GM12864 (cell line): ENCODE measurements at places on chromosomes 4 and X.
A peak's percentile ranks its signal among the peaks of the same experiment; 100 is the strongest.

GRCh38 chr4:8891646-8892555 is 20.3 kb upstream of the HMX1 start:
- no peak for DNase-seq

DNA sequence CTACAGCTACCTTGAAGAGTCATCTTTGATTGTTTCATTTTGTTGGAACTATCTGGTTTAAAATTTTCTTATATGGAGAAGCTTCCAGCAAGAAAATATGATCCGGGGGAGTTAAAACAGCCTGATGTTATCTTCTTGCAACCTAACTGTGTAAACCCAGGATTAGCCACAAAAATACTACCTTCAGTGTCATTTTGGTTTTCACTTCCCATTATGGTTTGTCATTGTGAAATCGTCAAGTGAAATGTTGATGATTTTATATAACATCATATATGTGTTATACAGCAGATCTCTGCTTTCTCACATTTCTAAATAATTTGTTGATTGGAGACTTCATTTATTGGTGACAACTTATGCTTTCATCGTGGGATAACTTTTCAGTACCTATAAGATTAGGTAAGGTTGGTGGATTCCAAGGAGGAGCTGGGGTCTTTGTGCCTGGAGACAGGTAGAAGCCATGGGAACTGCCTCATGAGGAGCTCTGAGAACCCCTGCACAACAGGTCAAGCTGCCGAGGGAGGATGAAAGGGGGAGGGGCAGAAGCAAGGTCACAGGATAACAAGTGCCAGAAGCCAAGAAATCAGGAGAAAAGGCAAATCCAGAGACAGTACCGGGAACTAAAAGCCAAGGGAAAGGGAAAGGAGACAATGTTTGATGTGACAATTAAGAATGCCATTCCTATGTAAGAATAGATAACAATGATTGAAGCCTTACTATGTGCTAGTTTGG is 7.2 kb downstream of the ARHGAP24 start:
- no peak for DNase-seq

DNA sequence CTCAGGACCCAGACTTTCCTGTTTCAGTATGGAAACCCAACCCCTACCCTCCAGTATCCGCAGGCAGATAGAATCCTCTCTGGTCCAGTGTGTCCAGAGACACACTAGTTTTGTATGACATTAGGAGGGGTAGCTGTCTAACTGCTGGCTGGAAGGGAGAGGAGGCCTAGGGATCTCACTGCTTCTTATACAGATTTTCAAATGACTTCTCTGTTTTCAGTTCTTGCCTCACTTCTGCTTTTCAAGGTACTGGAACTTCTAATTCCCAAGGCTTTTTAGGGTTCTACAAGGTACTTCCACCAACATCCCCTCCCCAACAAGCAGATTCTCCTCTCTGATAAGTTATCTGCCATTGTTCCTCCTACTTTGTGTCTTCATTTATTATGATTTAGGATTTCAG is 6.1 kb downstream of the SGCB start:
- DNase-seq = no peak

GRCh38 chr4:86376850-86377249 is 17.0 kb upstream of the MAPK10 start:
- no peak for DNase-seq

GRCh38 chr4:153765894-153766293 is 6.1 kb upstream of the RNF175 start:
- DNase-seq = no peak

GRCh38 chr4:22071749-22072148 is 123.2 kb upstream of the KCNIP4 start:
- DNase-seq = no peak

DNA sequence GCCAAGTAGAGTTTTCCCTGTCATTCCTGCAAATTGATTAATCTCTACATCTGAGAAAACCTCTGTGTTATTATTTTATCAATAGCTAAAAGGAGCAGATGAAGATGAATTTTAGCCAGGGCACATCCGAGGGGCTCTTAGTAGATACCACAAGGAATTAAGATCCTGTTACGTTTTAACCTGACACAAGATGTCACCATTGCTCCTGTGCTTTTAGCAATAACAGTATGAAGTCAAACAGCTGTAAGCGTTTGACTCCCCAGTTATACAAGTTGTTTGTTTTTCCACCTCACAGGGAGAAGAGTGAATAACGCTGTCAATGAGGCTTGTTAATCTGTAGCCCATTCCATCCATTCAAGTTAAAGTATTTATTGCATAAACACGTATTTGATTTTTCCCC is 76.0 kb upstream of the AP1S2 start:
- DNase-seq = peak; percentile 13

DNA sequence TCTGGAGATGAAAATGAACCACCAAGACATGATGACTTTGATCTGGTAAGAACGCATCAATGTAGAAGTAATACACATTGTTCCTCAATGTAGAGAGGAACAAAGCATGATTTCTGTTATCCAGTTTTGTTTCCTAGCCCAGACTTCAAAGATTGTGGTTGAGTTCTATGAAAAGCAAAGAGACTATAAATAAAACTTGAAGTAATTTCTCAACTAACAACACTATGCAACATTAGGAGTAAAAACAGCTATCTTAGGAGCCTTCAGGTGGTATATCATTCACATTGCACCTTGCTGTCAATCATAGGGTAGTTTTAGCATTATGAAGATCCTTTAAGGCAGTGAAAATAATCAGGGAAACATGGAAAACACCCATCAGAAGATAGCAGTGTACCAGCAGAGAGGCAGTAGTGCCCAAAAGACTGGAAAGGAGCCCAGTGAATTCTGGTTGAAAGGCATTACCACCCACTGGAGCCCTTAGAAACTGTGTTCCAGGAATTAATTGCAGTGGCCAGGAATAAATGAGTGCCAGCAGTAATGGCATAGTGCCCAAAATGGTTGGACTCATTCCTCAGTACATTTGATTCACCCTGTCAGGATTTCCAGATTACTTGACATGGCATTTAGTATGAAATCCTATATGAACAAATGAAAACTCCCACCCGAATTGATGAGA is 300.7 kb upstream of the CXXC4 start:
- DNase-seq = no peak

DNA sequence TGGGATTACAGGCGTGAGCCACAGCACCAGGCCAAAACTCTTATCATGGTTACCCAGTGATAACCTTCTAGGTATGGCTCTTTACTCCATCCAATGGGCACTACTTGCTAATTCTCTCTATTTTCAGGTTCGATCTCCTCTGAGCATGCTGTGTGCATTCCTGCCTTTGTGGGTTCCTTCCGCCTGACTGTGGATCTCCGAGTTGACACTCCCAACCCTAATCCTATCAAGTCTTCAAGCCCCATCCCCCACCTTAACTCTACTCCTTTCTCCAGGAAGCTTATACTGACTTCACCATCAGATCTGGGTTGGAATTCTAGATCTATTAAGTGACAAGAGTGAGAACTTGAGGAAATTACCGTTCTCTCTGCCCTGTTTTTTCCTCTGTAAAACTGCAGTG is 64.6 kb downstream of the ZAR1 start:
- no peak for DNase-seq

DNA sequence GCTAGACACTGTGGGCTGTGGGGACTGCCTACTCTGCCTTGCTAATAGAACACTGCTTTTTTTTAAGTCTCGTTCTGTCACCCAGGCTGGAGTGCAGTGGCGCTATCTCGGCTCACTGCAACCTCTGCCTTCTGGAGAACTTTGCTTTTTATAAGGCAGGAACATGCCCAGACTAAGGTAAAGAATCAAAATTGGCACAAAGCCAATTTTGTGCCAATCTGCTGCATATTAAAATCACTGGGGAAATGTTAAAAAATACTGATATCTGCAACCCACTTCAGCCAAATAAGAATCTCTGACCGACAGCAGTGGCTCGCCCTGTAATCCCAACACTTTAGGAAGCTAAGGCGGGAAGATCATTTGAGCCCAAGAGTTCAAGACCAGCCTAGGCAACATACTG is 36.5 kb upstream of the CEP135 start:
- DNase-seq = no peak

- no peak for DNase-seq
Measured at GRCh38 chr4:26912810-26913209, 52.2 kb downstream of the STIM2 start.

GRCh38 chr4:126338548-126338947 is 1023.8 kb downstream of the FAT4 start:
- DNase-seq = no peak

GRCh38 chr4:103425406-103425805 is 227.3 kb upstream of the CENPE start:
- DNase-seq = no peak

- no peak for DNase-seq
Measured at GRCh38 chrX:53681661-53682060, 4.9 kb downstream of the HUWE1 start.
